Hepatic stellate cell (primary cell): ENCODE measurements at places on chromosomes 4 and X.

DNA sequence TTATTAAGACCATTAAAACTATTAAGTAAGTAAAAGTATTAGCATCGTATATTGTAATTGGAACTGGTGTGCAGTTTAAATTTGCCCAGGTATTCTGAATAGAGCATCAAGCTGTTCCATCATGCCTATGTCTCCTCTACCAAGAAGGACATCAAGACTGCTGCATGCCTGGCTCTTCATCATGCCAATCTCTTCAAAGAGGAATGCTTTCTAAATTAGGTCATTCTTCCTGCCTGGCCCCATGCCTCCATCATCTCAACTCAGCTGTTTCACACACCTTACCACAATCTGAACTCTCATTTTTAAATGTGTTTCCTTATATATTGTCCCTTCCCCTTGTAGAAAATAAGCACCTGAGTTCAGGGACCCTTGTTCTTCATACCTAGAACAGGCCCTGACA lies 270.5 kb upstream of the PPARGC1A start:
- DNase-seq = no peak

DNA sequence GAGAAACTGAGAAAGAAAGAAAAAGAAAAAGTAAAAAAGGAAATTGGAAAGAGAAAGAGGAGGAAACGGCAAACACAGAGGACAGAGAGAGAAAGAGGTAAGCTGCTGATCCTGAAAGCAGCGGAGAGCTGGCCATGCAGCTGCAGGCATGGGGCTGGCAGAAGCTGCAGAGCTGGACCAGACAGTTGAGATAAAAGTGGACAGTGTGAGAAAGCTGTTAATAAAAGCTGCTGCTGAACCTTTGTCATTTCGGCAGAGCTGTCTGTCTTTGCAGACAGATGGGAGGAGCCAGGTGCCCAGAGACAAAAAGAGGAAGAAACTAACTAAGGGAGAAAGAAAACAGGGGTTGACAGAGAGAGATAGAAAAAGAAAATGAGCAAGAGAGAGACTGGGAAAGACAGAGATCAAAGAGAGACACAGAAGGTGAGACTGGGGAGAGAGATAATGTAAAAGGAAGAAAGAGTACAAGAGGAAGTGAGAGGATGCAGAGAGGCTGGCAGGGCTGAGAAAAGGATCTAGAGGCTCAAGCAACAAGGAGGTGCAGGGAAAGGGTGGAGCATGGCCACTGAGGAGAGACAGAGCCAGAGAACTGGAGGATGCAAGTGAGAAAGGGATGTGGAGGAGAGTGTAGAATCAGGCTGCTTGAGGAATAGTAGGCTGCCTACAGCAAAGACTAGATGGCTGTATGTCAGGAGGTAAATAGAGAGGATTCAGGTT lies 376.8 kb upstream of the FGF16 start:
- no peak for DNase-seq

- no peak for DNase-seq
Observed at GRCh38 chrX:126170720-126171119, 4.6 kb upstream of the DCAF12L2 start.

- DNase-seq = no peak
Observed at GRCh38 chr4:173119818-173120217, 48.8 kb upstream of the GALNT7 start.
